ENCODE measurements at places on chromosomes 6 and 20.

DNA sequence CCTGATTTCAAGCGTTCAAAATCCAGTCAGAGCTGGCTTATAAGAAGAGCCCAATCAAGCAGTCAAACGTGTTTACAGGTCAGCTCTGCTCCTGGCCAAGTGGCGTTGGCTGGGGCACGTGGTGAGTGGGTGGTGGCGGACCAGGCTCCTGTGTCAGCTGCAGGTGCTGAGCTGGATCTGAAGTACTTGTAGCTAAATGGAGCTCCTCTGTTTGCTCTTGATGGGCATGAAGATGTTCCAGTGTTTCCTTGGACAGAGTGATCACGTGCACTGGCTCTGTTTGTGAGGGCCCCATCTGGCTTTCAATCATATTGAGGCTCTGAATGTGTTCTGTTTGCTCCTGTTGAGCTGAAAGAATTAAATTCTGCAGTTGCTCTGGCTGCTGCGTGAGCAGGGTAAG is 10.2 kb upstream of the MICAL1 start:
- no peak for DNase-seq

DNA sequence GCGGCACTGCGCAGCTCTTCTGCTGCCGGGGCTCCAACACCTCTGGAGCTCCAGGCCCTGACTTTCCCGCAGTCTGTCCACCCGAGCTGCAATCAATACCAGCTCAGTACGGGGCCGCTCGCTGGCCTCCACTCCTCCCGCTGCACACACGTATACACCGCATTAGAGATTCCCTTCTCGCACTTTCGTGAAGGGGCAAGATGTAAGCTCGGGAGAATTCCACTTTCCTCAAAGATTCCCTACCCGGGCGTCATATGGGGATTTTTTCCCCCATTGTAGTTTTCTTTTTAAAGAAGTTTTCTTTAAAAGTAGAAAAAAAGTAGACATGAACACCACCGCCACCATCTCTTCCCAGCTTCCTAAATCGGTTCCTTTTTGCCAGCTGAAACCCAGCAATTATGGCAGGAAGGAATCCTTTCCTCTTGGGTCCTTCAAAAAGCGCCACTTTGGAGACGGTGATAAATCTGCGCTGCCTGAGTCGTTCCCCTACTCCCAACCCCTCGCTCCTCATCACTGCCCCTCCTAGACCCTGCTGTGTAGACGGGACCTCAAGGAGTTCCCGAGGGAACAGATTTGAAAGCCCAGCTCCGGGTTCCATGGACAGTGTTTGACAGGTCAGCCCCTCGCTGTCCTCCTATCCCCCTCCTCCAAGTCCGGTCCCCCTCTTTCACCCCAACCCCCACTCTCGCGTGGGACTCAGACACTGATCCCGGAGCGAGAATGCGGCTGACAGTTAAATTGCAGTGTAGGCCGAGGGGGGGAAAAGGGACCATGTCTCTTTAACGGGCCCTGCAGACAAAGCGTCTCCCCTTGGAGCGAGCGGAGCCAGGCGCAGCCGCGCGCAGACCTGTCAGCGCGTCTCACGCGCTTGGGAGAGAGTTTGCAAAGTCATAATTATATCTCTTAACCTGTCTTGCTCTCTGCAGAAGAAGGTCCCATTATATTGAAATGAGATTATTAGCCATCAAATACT is 39.5 kb downstream of the NCR2 start:
- no peak for DNase-seq

DNA sequence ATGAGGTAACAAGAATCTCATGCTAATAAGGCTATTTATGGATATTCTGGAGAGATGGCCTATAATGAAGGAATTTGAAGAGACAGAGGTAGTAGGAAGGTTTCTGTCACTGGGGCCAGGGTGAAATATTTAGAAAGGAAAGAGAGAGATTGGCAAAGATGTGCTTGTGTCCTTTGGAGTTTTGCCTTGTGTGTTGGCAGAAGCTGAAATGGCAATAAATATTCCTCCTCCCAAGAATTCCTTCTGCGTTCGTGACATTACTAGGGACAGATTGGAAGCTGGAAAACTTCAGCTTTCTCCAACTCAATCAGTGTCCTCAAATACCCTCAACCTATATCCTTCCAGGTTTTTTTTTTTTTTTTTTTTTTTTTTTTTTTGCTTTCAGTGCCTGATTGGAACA is 6.3 kb downstream of the SAMD5 start:
- DNase-seq, result no peak

- no peak for DNase-seq
Measured at GRCh38 chr6:3252861-3253596, 5.7 kb upstream of the PSMG4 start.

DNA sequence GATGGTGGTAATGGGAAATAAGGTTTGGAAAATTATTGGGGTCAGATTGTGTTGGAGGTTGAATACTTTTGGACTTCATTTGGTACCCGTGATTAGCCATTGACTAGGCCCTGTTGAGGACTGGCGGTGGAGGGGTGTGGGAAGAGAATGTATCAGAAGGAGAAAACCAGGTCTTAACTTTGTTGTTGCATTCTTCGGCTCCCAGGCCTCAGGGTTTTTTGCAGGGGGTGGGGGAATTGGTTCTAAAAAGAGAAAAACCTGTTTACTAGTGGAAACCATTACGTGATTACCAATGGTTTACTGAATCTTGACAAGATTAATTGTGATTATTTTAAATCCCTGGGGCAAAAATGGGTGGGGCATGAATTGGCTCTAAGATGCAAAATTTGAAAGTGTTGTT is 85.1 kb downstream of the PHF20 start:
- no peak for DNase-seq

DNA sequence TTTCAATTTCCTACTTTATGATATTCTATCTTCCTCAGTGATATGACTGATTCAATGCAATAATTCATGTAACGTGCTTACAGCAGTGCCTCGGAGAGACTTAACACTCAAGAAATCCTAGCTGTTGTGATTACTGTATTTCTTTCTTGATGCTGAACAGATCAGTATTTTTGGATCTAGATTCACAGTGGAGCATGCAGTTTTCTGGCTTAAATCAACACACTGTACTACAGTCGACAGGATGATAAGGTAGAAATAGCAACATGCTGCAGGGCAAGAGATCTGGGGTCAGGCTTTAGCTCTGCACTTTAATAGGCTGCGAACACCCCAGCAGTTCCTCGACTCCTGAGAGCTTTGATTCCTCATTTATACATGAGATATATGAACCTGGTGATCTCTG is 161.0 kb downstream of the AIG1 start:
- no peak for DNase-seq

DNA sequence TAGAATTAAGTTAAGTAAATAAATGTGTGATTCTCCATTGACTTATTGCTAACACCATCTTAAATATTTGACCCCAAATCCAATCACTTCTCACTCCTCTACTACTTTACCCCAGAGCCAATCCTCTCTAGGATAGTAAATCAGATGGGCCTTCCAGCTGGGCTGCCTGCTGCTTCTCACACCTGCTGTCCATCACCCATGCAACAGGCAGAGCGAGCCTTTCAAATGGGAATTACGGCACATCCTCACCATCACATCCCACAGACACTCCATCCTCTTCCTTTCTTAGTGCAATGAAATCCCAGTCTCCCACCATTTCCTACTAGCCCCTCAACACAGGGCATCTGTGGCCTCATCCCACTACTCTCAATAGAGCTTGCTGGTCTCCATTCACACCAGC is 34.0 kb downstream of the HLA-F start:
- DNase-seq, result no peak

GRCh38 chr20:23132293-23132929 is 46.3 kb upstream of the CD93 start:
- DNase-seq, result no peak

DNA sequence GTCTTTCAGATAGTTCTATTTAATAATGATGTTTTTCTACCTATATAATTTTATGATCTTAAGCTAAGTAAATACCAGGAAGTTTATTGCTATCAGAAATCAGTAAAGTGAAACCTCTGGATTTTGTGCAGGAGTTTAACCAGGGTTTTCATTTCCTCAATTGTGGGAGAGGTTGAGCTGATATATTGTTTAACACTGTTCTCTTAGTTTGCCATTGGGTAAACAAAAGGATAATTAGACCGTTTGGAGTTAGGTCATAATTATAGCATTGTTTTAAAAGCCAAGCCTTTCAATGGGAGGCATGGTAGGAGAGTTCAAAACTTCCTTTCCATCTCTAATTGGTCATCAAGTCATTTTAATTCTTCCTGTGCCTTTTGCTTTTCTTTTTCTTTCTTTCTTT is 58.7 kb downstream of the STXBP5 start:
- no peak for DNase-seq

DNA sequence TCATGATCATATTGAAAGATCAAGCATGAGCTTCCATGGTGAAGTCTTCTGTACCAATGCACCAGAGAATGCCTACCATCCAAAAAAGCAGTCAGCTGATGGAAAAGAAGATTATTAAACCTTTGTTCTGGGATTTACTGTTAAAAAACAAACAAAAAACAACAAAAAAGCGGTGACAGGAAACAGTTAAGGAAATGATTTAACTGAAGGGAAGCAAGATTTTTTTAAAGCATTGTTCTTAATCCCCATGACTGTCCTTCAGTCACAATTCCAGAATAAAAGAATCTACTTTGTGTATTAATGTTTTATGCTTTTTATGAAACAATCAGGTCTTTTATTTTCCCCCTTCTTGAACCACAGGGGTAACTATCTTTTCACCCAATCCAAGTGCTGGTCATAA is 23.9 kb downstream of the FAM162B start:
- no peak for DNase-seq

DNA sequence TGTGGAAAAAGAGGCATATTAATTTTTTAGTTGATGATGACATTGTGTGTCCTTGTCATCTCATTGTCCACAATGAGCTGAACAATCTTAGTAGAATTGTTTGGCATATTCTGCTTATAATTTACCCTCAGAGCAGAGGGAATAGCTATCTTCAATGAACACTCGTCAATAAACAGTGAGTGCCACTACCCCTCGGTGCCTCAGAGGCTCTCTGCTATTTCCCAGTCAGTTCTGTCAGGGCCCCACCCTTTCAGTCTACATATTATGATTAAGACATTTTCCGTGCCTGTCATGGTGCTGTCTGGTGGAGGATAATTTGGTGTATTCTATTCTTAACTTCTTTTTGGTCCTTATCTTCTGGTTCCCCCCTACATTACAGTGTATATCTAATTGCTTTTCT is 31.2 kb downstream of the NUS1 start:
- no peak for DNase-seq

DNA sequence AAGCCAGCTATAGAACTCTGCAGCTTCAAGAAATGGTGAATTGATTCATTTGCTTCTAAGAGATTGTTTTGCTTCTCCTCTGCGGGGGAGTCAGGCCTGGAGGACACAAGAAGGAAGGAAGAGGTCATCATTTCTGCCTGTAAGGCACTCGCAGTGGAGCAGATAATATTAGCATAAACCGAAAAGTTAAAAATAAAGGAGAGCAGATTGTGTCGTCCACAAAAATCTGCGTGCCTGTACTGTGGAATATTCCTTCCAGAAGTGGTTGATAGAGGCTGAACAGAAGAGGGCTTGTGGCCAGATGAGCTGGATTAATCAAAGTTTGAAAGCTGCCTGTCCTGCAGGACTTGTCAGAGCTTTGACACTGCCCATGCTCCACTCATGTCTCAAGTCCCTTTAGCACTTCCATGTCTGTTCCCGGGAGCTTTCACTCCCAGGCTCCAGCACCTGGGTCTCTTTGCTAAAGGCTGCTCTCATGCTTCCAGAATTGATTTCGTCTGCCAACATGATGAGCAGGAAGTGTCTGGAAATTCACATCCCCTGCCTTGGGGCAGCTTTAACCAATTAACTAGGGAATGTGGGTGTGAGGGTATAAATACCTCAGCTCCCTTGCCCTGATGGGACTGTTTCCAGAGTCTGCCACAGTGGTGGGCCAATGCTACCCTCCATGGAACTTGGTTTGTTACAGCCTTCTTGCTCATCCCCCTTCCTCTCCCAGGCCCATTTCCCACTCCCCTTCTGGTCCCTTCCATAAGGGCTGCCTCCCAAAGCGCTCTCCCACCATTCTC is 65.1 kb upstream of the STX16 start:
- peak; percentile 45 for DNase-seq

GRCh38 chr20:4136078-4136966 is 121.0 kb upstream of the RNF24 start:
- no peak for DNase-seq

DNA sequence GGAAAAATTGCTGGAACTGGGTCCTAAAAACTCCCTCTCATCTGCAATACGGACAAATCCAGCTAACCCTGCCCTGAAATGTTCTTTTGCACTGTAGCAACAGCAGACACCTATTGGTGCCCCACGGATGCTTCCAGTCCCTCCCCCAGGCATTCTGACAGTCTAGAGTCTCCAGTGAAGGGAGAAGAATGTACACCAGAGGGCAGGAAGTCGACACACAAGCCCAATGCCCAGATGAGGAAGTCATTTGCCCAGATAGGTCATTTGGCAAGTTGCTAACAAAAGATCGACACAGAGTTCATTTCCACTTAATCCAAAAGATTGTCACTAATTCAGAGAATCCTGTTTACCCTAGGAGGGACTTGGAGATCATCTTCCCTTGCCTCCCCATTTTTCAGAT is 293.0 kb upstream of the PRDM1 start:
- DNase-seq, result no peak

- no peak for DNase-seq
Measured at GRCh38 chr6:82484001-82484400, 120.4 kb downstream of the TPBG start.

DNA sequence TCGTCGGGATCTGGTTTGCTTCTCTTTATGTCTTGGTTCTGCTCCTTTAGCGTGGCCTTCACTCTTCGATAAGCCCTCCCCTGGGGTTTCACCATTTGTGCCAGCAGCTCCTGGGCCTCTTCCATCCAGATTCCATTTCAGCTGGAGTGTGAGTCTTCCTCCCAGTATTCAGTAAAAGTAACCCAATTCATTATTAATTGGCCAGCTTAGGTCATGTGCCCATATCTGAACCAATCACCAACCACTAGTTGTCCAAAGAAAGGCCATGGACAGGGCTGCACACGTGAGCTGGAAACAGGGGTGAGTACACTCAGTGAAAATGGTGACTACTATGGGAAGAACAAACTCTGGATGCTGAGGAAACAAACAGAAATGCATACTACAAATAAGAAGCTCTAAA is 2.8 kb upstream of the DOK5 start:
- DNase-seq, result no peak

All from fibroblast of skin of abdomen (primary cell).